Testis (tissue), 5 donors: ENCODE measurements at places on chromosomes 1 and 21. TPM values are rescaled to one million over a fixed set of nuclear protein-coding genes. Genes with fewer than 3 reads are reported as not detected.

HES2 gene
- 5.0 TPM for total RNA-seq

TEX38 gene
- total RNA-seq, result 150 TPM

LENEP gene
- total RNA-seq, result 1.1 TPM

CFAP126 gene
- total RNA-seq, result 3.8 TPM

GPR52 gene
- 4.8 TPM for total RNA-seq

RXFP4 gene
- total RNA-seq, result 1.1 TPM

MEX3A gene
- 2.4 TPM for total RNA-seq

IL20 gene
- total RNA-seq, result 0.43 TPM

CELA2A gene
- 3.7 TPM for total RNA-seq

RASAL2 gene
- total RNA-seq, result 39.6 TPM

ZNF593OS gene
- not detected for total RNA-seq

LRIF1 gene
- 54.6 TPM for total RNA-seq

NTMT2 gene
- total RNA-seq, result 1.8 TPM

ICOSLG gene
- 4.1 TPM for total RNA-seq

LORICRIN gene
- total RNA-seq, result 0.25 TPM

OR2L2 gene
- 0.56 TPM for total RNA-seq

NR0B2 gene
- 0.93 TPM for total RNA-seq

FBXO44 gene
- 31.3 TPM for total RNA-seq

HTR6 gene
- total RNA-seq, result 0.55 TPM

EFNA4 gene
- 5.3 TPM for total RNA-seq

ATP1A4 gene
- 23.0 TPM for total RNA-seq

FMOD gene
- 9.5 TPM for total RNA-seq

SERINC2 gene
- 21.7 TPM for total RNA-seq

ACTL8 gene
- total RNA-seq, result 10.9 TPM

CADM3 gene
- 6.4 TPM for total RNA-seq

TIAM1 gene
- total RNA-seq, result 34.6 TPM

TOE1 gene
- 16.3 TPM for total RNA-seq

IL24 gene
- total RNA-seq, result not detected

ZBTB40 gene
- 28.1 TPM for total RNA-seq

ALPL gene
- total RNA-seq, result 22.2 TPM

MTARC1 gene
- 0.93 TPM for total RNA-seq

LMOD1 gene
- total RNA-seq, result 31.4 TPM

ERVH48-1 gene
- total RNA-seq, result 0.25 TPM

SLC45A3 gene
- total RNA-seq, result 7.3 TPM

CHI3L2 gene
- 0.55 TPM for total RNA-seq

CXADR gene
- total RNA-seq, result 65.4 TPM

PROK1 gene
- total RNA-seq, result 50.4 TPM

IL12RB2 gene
- total RNA-seq, result 2.1 TPM

CLCA4 gene
- total RNA-seq, result 0.12 TPM

ARMH1 gene
- 29.7 TPM for total RNA-seq

F13B gene
- 0.31 TPM for total RNA-seq

PTPRF gene
- total RNA-seq, result 45.4 TPM

LIN28A gene
- 1.5 TPM for total RNA-seq

LRRC38 gene
- total RNA-seq, result 0.79 TPM

TAS1R1 gene
- total RNA-seq, result 5.6 TPM

NCF2 gene
- 1.3 TPM for total RNA-seq

PPFIA4 gene
- 27.2 TPM for total RNA-seq
